ENCODE measurements at places on chromosomes 3 and 15. TPM values are rescaled to one million over a fixed set of nuclear protein-coding genes. Genes with fewer than 3 reads are reported as not detected.

SAMD7 gene
- not detected for total RNA-seq

TMCO5A gene
- total RNA-seq = not detected

DNA sequence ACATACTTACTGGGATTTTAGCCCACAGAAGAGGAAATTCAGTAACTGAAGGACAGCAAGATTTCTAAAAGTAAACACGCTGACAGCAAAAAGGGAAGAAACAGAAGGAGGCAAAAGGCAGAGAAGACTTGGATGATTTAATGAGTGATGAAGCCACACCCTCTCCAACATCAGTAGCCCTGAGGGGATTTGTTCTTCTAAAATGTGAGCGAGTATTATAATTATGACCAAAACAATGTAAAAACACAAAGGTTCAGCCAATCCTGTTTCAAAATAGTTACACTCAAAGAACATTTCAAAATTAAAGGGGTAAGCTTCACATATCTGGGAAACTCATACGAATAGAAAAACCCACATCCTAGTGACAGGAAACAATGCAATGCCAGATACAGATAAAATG lies 25.0 kb downstream of the MCCC1 start:
- no peak for DNase-seq

ZNF621 gene
- 14.8 TPM for total RNA-seq

GRCh38 chr15:52808441-52808840 lies 18.3 kb upstream of the ONECUT1 start:
- no peak for DNase-seq

- no peak for DNase-seq
These were observed 402.6 kb downstream of the OCA2 start for GRCh38 chr15:27696530-27696929.

ATOSA gene
- total RNA-seq = 59.0 TPM

CPNE9 gene
- total RNA-seq = not detected

GRCh38 chr15:67110958-67111864 lies 45.8 kb downstream of the SMAD3 start:
- no peak for DNase-seq

GRCh38 chr3:185717121-185717520 lies 107.7 kb downstream of the IGF2BP2 start:
- DNase-seq = no peak

DNA sequence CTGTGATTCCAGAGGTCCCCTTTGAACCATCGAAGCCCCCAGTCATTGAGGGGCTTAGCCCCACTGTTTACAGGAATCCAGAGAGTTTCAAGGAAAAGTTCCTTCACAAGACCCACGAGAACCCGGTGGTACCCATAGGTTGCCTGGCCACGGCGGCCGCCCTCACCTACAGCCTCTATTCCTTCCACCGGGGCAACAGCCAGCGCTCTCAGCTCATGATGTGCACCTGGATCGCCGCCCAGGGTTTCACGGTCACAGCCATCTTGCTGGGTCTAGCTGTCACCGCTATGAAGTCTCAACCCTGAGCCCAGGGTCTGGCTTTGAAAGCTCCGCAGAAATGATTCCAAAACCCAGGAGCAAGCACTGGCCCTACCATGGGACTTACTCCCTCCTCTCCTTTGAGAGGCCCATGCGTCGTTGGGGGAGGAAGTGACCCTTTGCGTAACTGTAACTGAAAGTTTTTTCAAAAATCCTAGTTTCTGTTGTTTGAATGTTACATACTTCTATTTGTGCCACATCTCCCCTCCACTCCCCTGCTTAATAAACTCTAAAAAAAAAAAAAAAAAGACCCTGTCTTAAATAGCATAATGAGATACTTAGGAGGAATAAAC lies 85.1 kb upstream of the CSPG5 start:
- DNase-seq = no peak

CCR9 gene
- 0.12 TPM for total RNA-seq

DNA sequence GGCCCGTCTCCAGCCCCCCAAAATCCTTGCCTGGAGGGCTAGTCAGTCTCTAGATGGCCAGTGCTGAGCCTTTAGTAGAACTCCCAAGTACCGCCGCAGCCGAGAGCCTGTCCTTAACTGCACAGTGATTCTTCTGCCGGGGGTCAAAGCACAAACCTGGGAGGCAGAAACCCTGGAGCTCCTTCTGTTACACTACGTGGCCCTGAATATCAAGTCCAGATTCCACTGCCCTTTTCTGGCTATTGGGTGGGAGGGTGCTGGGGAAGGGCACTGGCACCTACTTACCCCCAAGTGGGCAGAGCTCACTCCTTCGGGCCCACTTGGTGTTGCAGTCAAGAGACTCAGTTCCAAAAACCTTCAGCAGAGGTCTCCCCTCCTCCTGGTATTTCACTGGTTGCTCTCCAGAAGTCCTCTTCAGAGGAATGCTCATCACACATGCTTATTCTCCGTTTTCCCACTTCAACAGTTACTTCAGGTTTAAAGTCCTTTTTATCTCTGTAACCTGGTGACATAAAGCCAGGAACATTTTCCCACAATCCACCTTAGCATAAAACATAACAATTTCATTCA lies 10.8 kb downstream of the PDHB start:
- no peak for DNase-seq

DNA sequence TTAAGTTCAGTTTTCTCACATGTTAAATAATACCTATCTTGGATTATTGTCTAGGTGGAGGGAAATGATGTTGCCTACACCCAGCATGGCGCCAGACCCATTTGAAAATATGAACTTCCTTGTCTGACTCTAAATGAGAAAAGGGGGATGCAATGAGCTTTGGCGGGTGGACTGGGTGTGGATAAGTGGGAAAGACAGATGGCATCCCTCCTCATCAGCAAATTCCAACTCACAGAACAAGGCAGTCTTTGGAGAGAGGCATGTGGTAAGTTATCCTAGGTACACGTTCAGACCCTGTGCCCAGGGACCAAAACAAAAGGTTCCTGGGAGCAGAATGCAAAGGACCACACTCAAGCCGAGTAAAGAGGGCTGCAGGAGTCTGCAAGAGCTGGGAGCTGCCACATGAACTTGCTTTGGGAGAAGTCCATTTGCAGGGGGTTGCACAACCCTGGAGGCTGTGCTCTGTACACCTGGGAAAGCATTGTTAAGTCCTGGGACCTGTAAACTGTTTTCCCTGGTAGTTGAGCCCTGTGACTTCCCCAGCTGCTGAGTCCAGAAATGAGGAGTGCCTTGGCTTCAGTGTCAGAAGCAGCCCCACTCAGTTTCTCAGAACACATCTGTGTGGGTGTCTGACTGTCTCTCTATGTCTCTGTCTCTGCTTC lies 102.3 kb upstream of the TPM1 start:
- no peak for DNase-seq

AMT gene
- 21.5 TPM for total RNA-seq

NOP10 gene
- 139 TPM for total RNA-seq
